ENCODE measurements at places on chromosomes 11 and 22.

GRCh38 chr11:120554766-120555432 lies 43.4 kb downstream of the GRIK4 start:
- DNase-seq: no peak

DNA sequence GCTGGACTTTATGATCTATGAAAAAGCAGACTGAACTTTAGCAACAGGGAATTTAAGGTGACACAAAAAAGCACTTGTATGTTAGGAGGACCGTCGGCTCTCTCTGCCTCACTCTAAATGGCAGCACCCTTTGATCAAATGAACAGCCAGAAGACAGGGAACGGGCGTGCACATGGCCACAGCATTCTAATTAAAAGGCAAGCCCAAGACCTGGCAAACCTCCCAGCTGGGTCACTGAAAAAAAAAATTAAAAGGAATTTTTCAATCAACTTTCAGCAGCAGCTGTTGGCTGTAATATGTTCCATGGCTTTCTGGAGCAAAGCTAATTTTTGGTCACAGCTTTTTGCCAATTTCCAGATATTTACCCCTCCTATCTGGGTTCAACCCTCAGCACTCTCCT lies 116.5 kb downstream of the C11orf58 start:
- DNase-seq: no peak

DNA sequence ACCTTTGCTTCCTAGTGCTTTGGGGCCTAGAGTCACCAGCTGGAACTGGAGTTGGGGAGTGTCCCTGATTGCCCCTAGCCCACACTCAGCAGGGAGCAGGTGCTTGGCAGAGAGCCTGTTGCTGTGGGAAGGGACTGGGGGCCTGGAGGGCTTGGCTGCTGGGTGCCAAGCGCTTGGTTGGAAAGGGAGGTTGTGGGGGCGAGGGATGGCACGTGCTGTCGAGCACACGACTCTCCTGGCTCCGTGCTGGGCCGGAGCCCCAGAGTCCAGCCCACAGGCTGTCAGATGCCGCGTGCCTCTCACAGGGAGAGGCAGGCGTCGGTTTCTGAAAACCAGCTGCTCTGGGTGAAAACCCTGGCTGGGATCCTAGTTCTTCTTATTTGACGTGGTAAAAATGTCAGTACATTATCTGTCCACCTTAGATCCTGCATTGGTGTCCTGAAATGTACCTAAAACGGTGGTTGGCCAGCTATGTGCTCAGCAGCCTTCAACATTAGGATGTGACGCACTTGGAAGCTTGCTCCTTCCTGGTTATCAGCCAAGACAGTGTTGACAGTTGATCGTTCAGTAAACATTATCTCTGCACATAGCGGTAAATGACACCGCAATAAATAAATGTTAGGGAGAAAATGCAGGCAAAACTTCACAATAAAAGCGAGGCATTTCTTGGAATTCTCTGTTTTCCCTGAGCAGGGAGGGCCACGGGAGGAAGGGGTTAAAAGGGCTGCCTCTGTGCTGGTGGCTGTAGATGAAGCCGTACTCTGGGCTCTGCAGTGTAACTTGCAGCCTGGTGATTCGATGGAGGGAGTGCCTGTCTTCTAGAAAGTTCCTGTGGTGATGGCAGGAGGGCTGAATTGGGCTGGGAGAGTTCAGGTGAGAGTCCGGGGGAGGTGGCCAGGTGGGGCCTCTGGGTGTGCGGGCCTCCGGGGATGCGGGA lies 29.2 kb downstream of the GRAMD4 start:
- no peak for DNase-seq

DNA sequence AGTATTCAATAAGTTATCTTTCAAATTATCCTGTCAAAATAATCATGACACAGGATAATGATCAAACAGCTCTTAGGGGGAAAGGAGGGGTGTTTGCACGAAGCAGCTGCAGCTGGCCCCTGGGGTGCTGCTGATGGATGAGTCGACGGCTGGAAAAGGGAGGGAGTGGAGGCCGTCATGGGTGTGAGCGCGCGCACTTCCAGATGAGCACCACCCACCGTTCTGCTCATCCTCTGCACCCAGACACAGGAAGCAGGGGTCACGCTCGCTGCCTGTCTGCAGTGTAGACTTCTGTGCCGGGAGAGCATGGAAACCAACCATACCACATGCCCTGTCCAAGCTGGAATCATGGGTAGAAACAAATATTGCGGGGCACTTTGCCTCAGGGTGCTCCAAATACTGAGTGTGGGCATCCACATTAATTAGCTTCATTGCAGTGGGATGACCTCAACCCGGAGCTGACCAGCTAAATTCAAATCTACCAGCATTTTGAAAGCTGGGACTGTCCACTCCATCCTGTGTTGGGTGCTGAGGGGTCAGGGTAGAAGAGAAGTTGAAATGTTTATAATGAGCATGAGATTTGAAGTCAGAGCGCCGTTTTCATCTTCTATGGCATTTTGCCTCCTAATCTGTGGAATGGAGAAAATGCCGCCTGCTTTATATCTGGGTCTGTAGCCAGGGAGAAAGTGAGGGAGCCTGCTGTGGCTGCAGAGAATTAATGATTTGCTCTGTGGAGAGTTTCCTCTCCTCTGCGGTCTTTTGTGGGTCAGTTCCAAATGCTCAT lies 802.4 kb downstream of the TBC1D22A start:
- no peak for DNase-seq

- no peak for DNase-seq
Measured at GRCh38 chr22:34808618-34809017, 257.3 kb upstream of the ISX start.

Measured in activated CD4-positive, alpha-beta T cell treated with anti-CD3 and anti-CD28 coated beads, Interleukin-2, amount 50 U/mL, for 1 hour (primary cell).